Psoas muscle (tissue), 8 donors: ENCODE measurements at places on chromosomes 6 and 20. TPM values are rescaled to one million over a fixed set of nuclear protein-coding genes. Genes with fewer than 3 reads are reported as not detected.

DNMT3B gene
- total RNA-seq: 0.08 TPM

SLC17A3 gene
- total RNA-seq: not detected

- no peaks in the 10 kb centered on the region for H3K4me1 ChIP-seq
- no peak overlapping the region for H3K27ac ChIP-seq
- no peak overlapping the region for H3K4me3 ChIP-seq
- no peaks in the 10 kb centered on the region for H3K27me3 ChIP-seq
- no peaks in the 10 kb centered on the region for H3K36me3 ChIP-seq
These were observed 117.4 kb upstream of the PROKR2 start for GRCh38 chr20:5434116-5434515.

DNA sequence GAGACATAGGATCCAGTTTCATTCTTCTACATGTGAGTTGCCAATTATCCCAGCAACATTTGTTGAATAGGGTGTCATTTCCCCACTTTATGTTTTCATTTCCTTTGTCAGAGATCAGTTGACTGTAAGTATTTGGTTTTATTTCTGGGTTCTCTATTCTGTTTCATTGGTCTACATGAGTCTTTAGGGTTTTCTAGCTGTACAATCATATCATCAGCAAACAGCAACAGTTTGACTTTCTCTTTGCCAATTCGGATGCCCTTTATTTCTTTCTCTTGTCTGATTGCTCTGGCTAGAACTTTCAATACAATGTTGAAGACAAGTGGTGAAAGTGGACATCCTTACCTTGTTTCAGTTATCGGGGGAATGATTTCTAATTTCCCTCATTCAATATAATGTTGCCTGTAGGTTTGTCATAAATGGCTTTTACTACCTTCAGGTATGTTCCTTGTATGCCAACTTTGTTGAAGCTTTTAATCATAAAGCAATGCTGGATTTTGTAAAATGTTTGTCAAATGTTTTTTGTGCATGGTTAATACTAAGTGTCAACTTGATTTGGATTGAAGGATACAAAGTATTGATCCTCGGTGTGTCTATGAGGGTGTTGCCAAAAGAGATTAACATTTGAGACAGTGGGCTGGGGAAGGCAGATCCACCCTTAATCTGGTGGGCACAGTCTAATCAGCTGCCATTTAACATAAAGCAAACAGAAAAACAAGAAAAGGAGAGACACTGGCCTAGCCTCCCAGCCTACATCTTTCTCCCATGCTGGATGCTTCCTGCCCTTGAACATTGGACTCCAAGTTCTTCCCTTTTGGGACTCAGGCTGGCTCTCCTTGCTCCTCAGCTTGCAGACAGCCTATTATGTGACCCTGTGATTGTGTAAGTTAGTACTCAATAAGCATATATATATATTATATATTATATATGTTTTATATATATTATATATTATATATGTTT, 23.3 kb downstream of the MICA start:
- DNase-seq: no peak
- H3K27ac ChIP-seq: no peak overlapping the region
- H3K36me3 ChIP-seq: no peaks in the 10 kb centered on the region
- no peak overlapping the region for H3K4me3 ChIP-seq

DNA sequence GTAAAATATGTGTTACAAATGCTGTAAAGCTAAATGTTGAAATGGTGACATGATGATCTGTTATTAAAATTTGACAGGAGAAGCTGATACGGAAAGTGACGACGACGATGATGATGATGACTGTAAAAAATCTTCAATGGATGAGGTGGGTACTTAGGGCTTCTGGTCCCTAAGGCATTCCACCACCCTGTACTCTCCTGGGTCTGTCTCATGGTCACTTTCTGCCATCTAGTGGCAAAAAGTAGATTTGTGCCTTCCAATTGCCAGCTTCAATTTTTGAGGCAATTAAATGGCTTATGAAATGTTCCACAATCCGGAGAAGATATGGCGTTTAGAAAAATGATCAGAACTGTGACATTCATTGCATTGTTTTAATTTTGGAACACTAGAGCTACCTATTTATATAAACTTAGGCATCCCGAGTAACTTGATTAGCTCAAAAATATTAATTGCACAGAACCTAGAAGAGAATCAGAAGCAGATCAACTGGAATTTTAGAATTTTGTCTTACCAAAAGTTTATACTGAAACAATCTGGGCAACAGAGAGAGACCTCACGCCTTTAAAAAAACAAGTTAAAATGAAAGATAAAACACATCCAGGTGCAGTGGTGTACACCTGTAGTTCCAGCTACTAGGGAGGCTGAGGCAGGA, 346.5 kb upstream of the PLCB4 start:
- no peaks in the 10 kb centered on the region for H3K27me3 ChIP-seq
- no peak for DNase-seq
- H3K36me3 ChIP-seq: no peaks in the 10 kb centered on the region
- H3K4me3 ChIP-seq: no peak overlapping the region
- no peaks in the 10 kb centered on the region for H3K4me1 ChIP-seq

- no peak for DNase-seq
- H3K27ac ChIP-seq: no peak overlapping the region
- H3K4me1 ChIP-seq: no peaks in the 10 kb centered on the region
- no peaks in the 10 kb centered on the region for H3K27me3 ChIP-seq
These were observed 153.7 kb upstream of the PTPN1 start for GRCh38 chr20:50356525-50356885.

DNA sequence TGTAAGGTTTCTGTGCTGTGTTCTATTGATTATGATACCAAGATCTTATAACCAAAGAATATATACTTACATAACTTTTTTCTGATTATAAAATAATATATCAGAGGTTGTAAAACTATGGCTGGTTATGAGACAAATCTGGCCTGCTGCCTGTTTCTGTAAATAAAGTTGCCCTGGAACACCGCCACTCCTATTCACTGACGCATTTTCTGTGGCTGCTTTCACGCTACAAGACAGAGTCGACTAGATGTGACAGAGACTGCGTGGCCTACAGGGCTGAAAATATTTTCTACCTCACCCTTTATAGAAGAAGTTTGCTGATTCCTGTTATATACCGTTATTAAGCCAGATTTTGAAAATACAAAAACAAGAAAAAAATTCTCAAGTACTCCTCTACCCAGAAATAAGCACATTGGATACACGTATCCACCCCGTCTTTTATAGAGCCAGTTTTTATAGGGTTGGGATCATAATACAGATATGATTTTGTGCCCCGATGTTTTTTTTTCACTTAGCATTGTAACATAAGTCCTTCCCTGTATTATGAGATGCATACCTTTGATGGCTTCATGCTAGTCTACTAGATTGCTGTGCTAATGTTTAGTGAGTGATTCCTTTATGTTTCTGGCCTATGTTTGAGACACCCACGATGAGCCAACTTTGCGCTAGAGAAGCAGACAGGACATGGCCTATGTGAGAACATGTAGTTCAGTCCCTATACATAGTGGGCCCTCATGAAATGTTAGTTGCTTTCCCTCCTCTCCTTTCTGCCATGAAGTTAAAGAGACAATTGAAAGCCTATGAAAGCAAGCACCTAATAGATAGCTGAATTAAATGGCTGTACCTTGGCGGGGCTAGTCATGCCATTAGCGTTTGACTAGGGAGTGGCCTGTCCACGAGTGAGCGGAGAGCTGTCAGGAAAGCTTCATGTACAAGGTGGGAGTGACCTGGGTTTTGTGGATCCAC, 98.1 kb upstream of the KCNK16 start:
- no peaks in the 10 kb centered on the region for H3K36me3 ChIP-seq
- DNase-seq: no peak
- no peaks in the 10 kb centered on the region for H3K4me1 ChIP-seq
- H3K4me3 ChIP-seq: no peak overlapping the region

DNA sequence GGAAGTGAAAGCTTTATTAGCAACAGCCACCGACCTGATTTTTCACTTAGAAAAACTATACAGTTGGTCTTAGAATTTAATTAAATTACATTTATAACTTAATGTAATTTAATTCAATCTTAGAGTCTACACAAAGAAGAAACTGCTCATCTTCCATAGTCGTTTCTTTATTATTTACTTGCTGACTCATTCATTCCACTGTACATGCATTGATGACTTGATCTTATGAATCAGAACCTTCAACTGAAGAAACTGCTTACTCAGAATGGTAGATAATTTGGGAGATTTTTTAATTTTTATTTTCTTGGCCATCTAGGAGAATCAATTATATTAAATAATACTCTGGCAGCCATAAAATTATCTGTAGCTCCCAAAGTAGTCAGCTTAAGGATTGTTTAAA, 1021.6 kb upstream of the FLRT3 start:
- no peaks in the 10 kb centered on the region for H3K36me3 ChIP-seq
- H3K27me3 ChIP-seq: no peaks in the 10 kb centered on the region
- H3K27ac ChIP-seq: no peak overlapping the region
- DNase-seq: no peak
- no peak overlapping the region for H3K4me3 ChIP-seq

DNA sequence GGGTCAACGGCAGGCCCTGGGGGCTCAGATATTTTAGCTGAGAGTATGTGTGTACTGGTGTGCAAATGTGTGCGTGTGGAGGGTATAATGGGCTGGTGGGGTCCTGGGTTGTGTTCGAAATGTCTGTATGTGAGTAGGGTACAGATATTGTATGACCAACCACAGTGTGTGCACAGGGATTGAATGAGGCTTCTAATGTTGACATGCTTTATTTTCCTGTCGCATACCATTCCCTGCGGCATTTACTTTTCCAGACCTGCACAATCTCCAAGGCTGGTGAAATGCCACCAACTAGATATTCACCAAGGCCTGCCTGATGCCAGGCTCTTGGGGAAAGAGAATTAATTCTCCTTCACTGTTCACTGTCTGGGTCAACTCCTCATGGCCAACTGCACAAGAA, 441.4 kb upstream of the SULF2 start:
- H3K27me3 ChIP-seq: no peaks in the 10 kb centered on the region
- DNase-seq: no peak
- H3K4me1 ChIP-seq: no peaks in the 10 kb centered on the region
- H3K27ac ChIP-seq: no peak overlapping the region
- no peaks in the 10 kb centered on the region for H3K36me3 ChIP-seq
- H3K4me3 ChIP-seq: no peak overlapping the region

DNA sequence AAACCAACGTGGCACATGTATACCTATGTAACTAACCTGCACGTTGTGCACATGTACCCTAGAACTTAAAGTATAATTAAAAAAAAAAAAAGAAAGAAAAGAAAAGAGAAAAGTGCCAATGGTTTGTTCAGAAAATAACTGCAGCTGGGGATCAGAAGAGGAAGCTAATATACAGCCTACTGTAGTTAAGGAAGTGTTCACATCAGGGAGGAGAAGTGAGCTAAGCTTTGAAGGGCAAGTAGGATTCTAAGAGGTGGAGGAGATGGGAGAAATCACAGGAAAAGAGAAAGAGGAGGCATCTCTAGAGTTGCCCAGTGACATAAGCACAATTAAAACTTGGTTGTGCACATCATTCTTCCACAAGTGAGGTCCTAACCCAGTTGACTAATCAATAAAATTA, 214.4 kb upstream of the DTNBP1 start:
- no peak overlapping the region for H3K27ac ChIP-seq
- H3K4me1 ChIP-seq: no peaks in the 10 kb centered on the region
- no peaks in the 10 kb centered on the region for H3K27me3 ChIP-seq
